T-helper 17 cell (primary cell): ENCODE measurements at places on chromosomes 7 and 10. TPM values are rescaled to one million over a fixed set of nuclear protein-coding genes. Genes with fewer than 3 reads are reported as not detected.

GRCh38 chr10:109977382-109977806 is 30.4 kb upstream of the ADD3 start:
- no peak overlapping the region for H3K4me3 ChIP-seq
- DNase-seq, result no peak
- no peak overlapping the region for H3K27ac ChIP-seq
- peaks cover 6% of the 10 kb centered on the region for H3K27me3 ChIP-seq
- H3K4me1 ChIP-seq, result peaks cover 9% of the 10 kb centered on the region

DNA sequence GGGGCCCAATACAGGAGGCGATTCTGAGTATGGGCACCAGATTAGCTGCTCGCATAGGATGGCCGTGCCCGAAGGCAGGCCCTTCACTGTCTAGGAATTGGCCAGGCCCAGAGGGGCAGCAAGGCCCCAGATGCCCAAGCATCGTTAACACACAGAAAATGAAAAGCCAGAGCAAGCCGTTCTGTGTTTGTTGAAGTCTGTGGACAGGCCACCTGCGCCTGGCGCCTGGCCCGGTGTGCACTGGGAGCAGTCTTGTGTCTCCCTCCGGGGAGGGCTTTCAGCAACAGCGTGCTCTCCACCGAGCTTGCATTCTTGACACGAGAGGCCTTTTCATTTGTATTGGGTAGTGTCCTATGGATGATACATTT is 34.5 kb upstream of the TTYH3 start:
- DNase-seq, result no peak
- no peak overlapping the region for H3K27ac ChIP-seq
- no peak overlapping the region for H3K4me3 ChIP-seq

DNA sequence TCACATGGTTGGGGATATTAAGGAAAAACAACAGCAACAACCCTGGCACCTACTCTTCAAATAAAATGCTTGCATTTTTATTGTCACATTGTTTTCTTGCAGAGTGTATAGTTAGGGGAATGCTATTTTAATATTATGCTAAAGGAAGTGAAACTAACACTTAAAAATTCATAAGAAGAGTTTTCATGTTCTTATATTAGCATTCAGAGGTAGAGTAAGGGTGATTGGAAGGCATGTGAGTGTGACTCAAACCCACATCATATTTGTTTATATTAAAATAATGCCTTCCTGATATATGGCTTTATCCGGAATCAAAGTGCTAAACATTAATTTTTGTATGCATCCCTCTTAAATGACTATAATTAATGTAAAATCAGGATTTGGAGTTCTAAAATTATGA is 59.8 kb upstream of the TES start:
- no peaks in the 10 kb centered on the region for H3K36me3 ChIP-seq
- H3K4me3 ChIP-seq, result no peak overlapping the region
- DNase-seq, result no peak
- peaks cover 35% of the 10 kb centered on the region for H3K27me3 ChIP-seq
- no peak overlapping the region for H3K27ac ChIP-seq
- peaks cover 9% of the 10 kb centered on the region for H3K4me1 ChIP-seq

GRCh38 chr10:59896191-59896590 is 10.2 kb downstream of the CCDC6 start:
- H3K27ac ChIP-seq, result no peak overlapping the region
- no peaks in the 10 kb centered on the region for H3K27me3 ChIP-seq
- peaks cover 2% of the 10 kb centered on the region for H3K36me3 ChIP-seq
- no peak for DNase-seq

Gene PALD1
- 0.13 TPM for total RNA-seq

DNA sequence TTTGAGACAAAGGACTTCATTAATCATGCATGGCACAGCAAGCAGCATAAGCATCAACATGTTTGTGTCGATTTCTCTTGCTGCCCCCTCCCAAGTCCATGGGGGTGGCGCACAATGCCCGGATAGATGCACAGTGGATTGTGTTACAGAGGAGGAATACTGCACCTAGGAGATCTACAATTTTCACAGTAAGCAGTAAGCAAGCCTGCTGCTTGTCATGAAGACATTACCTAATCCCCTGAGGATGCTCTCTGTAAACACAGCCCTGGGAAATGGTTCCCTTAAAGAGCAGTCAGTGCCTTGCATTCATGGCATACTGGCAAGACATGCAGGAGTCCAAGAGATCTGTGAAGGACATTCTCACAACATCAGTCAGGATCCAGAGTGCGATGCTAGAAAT is 137.7 kb downstream of the ETV1 start:
- H3K27ac ChIP-seq, result no peak overlapping the region
- H3K4me3 ChIP-seq, result no peak overlapping the region
- no peaks in the 10 kb centered on the region for H3K36me3 ChIP-seq
- no peaks in the 10 kb centered on the region for H3K27me3 ChIP-seq
